Activated T-cell treated with anti-CD3 and anti-CD28 coated beads for 48 hours (primary cell): ENCODE measurements at places on chromosomes 12 and 14.

DNA sequence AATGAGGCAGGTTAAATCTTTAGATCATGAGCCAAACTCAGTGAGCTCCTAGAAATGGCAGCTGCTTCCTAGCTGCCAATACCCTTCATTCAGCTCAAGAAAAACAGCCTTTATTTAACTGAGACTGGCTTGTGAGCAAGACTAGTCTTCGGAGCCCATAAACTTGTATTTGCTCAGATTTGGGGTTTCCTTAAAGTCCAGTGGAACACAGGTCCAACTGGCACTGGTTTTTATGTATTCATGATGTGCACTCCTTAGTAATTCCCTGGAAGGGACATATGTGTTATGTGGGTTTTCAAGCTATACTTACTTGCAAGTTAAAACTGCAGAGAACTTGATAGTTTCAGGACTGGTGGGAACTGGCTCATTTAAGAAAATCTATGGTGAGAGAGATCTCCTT is 380.1 kb upstream of the TMEM132C start:
- DNase-seq: no peak

DNA sequence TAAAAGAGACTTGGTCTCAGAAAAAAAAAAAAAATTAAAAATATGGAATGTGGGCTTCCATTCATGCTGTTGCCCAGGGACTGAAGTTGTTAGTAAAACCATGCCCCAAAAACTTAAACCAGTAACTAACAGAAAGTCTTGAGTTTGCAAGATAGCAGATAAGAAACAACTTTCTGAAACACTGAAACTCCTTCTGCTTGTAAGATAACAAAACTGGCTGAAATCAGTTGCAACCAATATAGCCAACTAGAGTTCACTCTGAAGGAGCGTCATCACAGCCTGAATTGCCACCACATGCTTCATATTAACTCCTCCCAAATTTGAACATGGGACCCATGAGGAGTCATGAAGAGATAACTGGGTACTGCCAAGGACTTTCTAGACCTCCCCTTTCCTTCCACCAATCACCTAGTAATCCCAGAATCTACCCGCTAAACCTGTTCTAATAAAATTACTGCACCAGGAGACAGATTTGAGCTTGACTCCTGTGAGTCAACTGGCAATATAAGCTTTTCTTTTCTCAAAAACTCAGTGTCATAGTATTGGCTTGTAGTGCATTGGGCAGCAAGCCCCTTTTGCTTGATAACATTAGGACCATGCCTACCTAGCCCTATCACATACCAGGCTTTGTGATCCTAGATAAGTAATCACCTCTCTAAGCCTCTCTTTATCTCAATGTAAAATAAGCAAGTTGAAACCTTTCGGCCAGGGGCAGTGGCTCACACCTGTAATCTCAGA is 53.6 kb downstream of the R3HDM2 start:
- DNase-seq: no peak

GRCh38 chr12:116060764-116061163 is 216.7 kb downstream of the MED13L start:
- no peak for DNase-seq

DNA sequence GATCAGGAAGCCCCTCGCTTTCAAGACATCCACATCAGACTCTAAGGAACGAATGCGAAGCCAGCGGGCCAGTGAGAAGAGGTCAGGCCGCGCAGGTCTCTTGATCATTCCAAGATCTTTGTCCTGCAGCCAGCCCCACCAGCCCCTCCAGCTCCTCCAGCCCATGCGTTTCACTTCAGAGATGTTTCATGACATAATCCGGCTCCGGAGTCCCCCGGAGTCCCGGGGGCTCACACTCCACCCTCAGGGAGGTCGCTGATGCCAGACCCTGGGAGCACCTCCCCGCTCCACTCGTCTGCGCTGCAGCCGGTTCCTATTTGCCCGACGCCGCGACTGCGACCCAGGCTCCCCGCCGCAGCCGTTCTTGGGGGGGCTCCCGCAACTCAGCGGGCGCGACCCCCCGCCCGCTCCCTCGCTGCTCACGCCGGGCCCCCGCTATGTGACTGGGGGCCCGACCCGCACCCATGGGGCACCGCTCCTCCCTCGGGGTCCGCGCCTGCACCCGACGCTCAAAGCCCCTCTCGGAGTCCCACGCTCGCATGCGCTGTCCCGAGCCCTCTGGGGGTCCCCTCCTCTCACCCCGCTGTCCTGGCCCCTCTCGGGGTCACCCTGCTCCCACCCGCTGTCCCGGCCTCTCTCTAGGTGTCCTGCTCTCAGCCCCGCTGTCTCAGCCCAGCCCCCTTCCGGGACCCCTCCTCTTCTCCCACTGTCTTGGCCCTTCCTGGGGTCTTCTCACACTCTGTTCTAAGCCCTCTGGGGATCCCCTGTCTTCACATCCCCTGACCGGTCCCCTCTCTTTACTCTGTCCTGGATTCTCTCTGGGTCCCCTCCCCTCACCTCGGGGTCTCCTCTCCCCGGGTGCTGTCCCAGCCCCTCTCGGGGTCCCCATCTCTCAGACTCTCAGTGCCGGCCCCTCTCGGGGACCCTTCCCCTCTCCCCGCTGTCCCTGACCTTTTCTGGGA is 1.1 kb downstream of the TAOK3 start:
- DNase-seq: no peak

GRCh38 chr14:75871181-75871880 is 110.5 kb downstream of the TGFB3 start:
- DNase-seq: no peak

DNA sequence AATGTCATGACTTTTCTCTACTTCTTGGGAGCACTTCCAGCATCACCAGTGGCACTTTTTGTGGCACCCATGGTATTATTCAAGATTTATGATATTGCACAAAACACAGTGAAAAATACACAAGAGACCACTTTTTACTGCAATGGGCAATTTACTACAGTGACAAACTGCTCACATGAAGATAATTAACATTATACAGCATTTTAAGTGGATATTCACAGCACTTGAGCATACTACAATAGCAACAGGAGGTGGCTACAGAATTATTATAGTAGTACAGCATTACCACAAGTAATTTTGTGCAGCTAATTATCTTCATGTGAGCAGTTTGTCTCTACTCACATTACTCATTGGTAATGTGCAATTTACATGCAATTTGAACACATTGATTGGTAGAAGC is 18.3 kb downstream of the IL26 start:
- DNase-seq: no peak

- DNase-seq: no peak
These were observed 4.9 kb downstream of the CD9 start for GRCh38 chr12:6205144-6205539.
